ENCODE measurements at places on chromosomes 1 and 21.

DNA sequence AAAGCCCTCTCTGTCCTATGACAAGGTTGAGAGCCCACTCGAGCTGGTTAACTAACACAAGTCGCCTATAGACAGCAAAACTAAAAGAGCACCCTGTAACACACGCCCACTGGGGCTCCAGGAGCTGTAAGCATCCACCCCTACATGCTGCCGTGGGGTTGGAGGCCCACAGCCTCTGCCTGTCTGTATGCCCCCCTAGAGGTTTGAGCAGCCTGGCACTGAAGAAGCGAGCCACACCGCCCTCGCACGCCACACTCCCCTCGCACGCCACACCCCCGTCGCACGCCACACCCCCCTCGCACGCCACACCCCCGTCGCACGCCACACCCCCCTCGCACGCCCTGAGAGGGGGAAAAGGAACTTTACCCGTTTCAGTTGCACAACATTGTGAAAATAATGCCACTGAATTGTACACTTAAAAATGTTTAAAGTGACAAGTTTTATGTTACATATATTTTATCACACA, 13.2 kb upstream of the HMGCL start:
- peak; percentile 85 for DNase-seq

GRCh38 chr1:225644666-225645065, 8.3 kb downstream of the ENAH start:
- DNase-seq, result no peak

DNA sequence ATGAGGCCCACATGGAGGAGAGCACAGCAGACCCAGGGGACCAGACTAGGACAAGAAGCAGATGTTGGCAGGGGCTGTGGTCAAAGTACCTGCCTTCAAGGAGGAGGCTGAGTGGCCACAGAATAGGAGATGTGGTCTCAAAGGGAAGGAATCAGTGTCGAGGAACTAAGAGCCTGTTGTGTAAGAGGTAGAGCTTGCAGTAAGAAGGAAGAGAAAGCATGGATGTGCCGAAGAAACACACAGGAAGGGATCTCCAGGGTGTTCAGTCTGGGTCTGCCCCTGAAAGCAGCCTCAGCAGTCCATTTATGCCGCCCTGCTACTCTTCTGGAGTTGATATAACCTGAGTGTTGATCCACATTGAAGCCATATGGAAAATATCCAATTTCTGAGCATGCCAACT, 83.9 kb downstream of the NID1 start:
- DNase-seq, result no peak

- no peak for DNase-seq
These were observed 47.0 kb upstream of the RAP1GAP start for GRCh38 chr1:21716169-21716568.

DNA sequence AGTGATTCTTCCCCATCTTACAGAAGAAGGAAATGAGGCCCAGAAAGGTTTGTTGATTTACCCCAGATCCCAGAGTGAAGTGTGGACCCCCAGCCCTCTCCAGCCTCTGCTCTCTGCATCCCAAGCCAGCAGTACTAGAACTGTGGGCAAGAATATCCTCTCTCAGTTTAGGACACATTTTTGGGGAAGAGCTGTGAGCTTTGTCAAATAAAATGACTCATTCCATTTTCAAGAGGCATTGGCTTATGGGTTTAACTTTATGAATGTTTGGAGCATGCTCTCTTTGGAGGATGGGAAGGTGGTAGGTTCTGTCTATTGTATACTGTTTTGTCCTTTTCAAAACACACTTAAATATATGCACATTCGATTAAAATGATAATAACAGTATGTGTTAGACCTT, 70.6 kb upstream of the CNTN2 start:
- no peak for DNase-seq
